ENCODE measurements at places on chromosomes 7 and 10.

GRCh38 chr7:151665368-151665767, 145.7 kb upstream of the RHEB start:
- DNase-seq: no peak

GRCh38 chr7:53485354-53485753, 449.9 kb downstream of the POM121L12 start:
- no peak for DNase-seq

DNA sequence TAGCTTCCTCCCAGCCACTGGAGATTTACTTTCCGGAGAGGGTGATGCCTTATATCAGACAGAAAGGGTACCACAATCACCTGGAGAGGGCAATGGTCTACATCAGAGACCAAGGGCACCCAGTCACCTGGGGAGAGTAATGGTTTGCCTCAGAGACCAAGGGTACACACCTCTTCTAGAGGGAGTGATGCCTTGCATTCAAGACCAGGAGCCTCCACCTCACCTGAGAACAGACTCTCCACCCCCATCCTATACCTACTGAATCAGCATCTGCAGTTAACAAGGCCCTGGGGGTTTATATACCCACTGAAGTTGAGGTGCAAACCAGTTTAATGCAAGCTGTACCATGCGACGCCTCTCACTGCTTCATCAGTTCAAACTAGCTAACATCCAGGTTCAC, 270.2 kb upstream of the IGFBP3 start:
- no peak for DNase-seq

- DNase-seq: no peak
Measured at GRCh38 chr7:36620166-36620708, 104.1 kb downstream of the AOAH start.

GRCh38 chr10:7188456-7189050, 222.3 kb downstream of the SFMBT2 start:
- DNase-seq: no peak

DNA sequence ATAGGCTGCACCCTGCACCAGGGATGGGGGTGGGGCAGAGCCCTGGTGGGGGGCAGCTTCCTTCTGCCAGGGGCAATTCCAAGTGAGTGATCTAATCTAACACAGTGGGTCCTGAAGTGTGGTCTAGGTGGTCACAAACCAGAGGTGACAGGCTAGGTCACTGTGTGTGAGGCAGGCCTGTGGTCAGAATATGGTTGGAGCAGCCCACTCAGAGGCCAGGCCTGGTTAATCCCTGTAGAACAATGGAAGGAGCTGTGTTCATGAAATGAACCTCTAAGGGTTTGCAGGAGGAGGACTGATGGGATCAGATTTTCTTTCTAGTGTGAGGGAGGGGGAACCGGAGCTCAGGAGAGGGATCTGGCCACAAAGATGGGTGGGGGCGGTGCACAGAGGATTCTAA, 10.0 kb upstream of the TSPAN14 start:
- DNase-seq: no peak

DNA sequence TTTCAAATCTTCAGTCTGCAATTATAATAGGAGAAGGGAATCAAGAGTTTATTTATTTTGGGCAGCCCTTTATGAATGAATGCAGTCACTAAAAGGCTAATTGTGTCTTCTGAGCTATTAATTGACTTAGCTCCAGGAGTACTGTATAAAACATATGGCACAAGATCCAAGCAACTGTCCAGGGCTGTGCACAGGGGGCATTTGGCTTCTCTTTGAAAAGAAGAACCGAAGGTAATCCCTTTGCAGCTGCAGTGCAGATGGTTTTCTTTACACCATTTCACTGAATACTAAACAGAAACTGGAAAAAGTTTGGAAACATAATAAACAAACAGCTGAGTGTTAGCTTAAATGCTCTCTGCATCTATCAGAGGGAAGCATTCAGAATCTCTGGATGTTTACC, 282.6 kb upstream of the LRRN3 start:
- no peak for DNase-seq

GRCh38 chr10:12279281-12279680, 70.1 kb upstream of the CAMK1D start:
- DNase-seq: no peak

DNA sequence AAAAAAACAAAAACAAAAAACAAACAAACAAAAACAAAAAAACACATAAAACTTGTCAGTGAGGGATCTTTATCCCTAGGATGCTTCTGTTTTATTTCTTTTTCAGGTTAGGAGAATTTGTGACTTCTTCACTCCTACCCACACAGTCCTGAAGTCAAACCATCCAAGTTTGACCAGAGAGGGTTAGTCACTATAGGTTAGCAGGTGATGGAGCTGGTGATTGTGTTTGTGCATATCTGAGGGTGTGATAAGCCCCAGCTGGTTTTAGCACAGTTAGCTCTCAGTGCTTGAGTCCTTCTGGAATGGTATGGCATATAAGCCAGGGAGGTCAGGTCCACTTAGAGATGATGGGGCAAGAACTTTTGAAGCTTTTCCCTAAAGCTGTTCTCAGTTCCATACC, 11.8 kb upstream of the IKZF1 start:
- DNase-seq: no peak

DNA sequence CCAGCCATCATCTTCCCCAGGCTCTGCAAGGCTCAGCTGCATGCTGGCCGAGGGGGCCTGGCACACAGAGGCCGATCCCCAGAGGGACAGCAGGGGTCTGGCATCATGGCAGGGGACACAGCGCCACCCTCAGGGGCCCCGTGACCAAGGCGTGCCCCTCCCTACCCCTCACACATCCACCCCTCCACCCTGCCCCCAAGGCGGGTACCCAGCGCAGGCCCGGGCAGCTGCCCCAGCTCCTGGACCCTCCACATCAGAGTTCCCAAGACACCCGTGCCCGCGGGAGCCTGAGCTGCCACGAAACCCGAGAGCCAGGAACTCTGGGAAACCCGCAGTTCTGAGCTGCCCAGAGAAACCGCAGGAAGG, 46.5 kb upstream of the TNRC18 start:
- no peak for DNase-seq

- no peak for DNase-seq
Measured at GRCh38 chr10:28975891-28976531, 298.7 kb downstream of the BAMBI start.

GRCh38 chr7:10474048-10474447, 499.6 kb upstream of the PHF14 start:
- DNase-seq: no peak

DNA sequence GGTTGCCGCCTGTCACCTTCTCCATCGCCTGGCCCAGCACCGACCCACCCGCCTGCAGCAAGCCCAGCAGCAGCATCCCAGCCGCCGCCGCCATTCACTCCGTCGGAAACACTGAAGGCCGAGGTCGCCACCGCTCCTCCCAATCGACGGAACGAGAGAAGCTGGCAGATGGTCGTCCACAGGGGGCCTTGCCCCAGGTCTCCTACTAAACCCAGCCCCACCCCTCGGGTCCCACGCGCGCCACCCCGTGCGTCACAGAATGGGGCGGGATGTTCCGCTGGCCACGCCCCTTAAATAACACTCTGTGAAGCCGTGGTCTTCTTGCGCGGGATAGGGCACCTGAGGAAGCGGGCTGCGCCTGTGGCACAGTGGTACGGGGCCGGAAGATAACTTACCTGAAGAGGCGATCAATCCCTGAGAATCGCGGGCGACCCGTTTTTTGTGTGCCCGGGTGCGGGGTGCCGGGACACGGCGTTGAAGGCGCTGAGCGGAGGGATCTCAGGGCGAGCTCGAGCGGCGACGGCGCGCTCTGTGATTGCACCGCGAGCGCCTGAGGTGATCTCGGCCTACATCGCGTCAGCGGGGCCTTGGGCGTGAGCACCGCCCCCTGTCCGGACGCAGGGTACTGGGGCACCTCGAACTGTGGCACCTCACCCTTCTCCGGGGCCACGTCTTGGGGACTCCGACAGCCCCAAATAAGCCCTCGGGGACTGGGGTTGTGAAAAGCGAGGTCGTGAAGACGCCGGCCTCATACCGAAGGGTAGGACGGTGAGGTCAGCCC, at the start of gene CYP51A1:
TSS of gene CYP51A1 (minus strand) at position 207 of the 781 bp plus-strand sequence. CDS start at position 94, 113 bp downstream.
- DNase-seq: peak; percentile 94

- DNase-seq: no peak
Measured at GRCh38 chr7:151662251-151662826, 142.6 kb upstream of the RHEB start.

- DNase-seq: no peak
Measured at GRCh38 chr7:44678101-44678470, 70.6 kb upstream of the ZMIZ2 start.

All from dermis blood vessel endothelial cell (primary cell).